ENCODE measurements at places on chromosomes 12 and 14.

- DNase-seq, result no peak
Observed at GRCh38 chr14:106013879-106014376, 487.5 kb downstream of the TMEM121 start.

DNA sequence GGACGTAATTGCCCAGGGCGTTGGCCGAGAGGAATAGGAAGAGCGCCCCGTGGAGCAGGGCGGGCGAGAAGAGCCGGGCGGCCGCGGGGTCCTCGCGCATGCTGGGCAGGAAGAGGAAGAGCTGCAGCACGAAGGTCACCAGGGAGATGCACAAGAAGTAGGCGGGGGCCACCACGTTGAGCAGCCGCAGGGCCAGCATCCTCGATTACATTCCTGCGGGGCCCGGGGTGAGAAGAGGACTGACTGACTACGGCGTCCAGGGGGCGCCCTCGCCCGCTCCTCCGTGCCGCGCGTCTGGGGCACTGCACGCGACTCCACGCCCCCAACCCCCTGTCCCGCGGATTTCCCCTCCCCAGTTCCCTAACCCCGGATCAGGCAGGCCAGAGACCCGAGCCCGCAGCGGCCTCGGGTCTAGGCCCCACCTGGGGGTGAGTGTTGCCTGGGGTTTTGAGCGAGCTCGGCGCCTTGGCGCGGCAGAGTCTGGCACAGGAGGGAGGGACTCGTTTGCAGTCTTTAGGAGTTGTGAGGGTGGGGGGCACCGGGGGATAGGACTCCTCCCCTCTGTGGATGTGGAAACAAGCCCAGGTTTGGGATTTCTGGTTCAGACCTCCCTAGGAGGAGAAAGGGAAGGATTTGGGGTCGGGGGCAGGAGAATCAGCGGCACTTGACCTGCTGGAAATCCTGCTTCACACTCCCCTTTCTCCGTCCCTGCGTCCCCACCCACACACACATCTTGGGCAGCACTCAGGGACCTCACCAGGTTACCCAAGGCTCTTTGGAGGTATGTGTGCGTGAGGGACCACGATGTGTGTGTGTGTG, 1.8 kb downstream of the ZDHHC22 start:
- peak; percentile 86 for DNase-seq

DNA sequence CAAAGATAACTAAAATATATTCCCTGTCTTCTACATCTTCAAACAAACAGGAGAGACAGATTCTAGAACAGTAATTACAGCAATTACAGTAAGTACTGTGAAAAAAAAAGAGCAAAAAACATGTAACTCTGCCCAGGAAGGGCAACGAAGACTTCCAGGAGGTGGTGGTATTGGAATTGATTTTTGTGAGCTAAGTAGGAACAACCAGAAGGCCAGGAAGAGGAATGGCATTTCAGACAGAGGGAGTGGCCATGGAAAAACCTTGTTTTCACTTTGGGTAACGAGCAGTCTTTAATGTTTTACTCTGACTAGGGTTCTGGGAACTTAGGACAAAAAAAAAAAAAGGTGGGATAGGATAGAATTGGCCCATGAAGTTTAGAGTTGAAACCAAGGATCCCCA, 196.3 kb upstream of the PLEKHG7 start:
- DNase-seq, result peak; percentile 77

GRCh38 chr14:60025571-60025970, 66.2 kb upstream of the PCNX4 start:
- DNase-seq, result no peak

DNA sequence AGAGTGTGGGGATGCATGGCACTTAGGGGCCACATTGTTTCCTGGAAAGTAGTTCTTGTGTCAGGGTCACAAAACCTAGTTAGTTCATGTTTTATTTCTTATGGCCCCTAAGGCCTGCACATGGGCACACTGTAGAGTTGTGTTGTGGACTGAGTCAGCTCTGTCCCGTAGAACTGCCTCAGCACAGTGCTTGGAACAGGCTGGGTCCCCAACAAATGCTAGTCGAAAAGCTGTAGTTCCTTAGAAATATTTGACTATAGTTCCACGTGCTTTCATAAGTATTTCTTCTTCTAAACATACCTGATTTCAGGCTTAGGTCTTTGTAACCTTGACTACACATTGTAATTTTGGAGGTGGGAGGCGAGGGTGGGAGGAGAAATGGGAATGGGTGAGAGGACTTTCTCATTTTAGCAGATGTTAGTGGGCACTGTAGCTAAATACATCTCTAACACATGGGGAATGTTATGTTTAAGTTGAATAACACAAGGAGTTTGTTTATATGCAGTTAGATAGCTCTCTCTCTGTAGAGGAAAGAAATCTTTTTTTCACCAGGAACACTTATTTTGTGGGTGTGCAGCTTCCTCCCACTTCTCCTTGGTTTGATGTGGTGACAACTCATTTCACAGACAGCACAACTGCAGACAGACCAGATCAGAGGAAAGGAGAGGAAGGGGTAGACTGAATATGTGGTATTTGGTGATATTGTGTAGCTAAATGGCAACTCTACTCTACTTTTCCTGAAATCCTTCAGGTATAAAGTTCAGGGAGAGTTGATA, 39.5 kb upstream of the DACT1 start:
- no peak for DNase-seq

- no peak for DNase-seq
Observed at GRCh38 chr14:49954171-49954631, 61.3 kb downstream of the ARF6 start.

Measured in NCI-H69 (cell line).